ENCODE measurements at places on chromosomes 2 and 18. TPM values are rescaled to one million over a fixed set of nuclear protein-coding genes. Genes with fewer than 3 reads are reported as not detected.

Gene SP9
- not detected for total RNA-seq

DNA sequence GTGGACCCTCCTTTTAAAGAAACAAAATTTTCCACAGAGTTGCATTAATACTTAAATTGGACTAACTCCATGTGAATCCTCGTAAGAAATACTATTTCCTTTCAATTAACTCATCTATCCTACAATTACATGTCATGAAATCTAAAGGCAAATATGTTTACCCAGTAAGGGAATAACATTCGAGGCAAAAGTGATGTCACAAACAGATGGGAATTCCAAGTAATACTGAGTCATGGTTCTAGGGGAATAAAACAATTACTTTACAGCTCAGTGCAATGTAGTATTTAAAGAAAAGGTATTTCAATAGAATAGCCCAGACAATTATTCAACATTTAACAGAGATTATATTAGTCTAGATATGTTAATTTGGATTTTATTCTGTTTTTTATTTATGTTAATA, 205.8 kb downstream of the ZNF385B start:
- no peak for DNase-seq

Gene IGFBP2
- total RNA-seq = 104 TPM

Gene SLC14A1
- 10.5 TPM for total RNA-seq

DNA sequence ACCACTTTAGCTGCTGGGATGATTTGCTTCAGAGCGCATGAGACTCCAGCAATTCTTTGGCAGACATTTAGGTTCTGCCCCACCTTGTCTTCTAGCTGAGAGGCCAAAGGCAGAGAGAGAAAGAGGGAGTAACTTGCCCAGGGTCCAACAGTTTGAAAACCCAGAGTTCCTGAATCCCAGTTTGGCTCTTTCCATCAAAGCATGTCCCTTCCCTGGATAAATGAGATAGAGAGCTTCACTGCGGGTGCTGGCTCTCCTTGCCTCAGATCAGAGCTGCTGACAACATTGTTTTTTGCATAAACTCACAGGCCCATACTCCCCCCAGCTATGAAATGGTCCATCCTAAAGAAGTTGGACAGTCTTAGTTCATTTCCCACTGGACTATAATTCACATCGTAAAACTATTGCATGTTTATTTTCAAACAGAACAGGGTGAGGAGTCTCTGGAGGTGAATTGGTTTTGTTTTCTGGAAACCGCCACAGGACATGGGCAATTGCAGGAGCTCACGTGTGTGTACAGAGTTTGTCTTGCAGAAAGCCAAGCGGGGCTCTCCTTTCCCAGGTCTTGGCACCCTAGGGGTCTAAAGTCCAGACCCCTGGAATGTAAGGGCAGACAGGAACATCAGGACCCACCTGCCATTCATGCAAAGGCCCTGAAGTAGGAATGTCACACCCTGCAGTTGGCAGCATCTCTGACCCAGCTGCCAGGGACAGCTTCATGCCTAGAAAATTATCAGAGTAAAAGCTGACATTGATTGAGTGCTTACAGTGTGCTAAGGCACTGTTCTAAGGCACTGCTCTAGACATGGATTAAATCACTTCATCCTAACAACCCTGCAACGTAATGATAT, 25.0 kb upstream of the SLC14A2 start:
- DNase-seq = peak; percentile 63

GRCh38 chr2:191165176-191165643, 14.4 kb upstream of the STAT4 start:
- peak; percentile 87 for DNase-seq

Gene ESCO1
- total RNA-seq = 28.2 TPM

Gene KLHL14
- 0.31 TPM for total RNA-seq

DNA sequence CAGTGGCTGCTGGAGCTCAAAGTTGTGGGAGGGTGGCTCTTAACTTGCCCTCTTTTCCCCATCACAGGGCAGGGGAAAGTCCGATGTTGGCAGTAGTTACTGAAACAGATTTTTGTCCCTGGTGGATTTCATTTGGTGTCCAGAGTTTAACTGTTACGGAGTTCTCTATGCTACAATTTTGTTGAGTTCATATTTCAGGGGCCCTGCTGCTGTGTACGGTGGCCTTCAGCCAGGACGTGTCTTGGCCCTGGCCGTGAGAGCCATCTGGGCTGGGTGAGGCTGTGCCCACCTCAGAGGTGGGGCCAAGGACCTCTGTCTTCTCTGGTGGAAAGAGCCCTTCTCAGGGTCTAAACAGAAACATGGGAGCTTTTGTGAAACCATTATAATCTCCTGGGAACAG, 67.4 kb downstream of the SH3YL1 start:
- no peak for DNase-seq

DNA sequence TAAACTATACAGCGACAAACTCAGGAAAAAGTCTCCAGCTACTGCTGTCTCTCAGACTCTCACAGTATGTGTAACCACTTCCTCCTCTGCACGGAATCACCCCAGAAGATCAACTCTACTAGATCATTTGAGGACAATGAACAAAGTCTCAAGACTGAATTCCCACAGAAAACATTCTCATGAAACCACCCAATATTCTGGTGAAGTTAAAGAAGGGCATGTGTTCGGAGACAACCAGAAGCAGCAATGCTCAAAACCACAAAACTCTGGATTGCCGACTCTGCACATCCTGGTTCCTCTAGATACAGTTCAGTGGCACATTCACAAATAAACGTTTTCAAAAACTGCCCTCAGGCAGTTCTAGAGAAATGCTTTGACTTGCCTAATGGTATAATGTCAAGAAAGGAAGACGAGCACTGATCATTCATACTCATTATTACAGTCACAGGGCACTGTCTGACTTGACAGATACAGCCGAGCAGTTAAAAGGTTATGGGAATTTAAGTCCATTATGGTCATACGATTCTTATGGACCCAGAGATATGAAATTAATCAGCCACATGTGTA, 91.9 kb upstream of the STK17B start:
- DNase-seq = peak; percentile 25

DNA sequence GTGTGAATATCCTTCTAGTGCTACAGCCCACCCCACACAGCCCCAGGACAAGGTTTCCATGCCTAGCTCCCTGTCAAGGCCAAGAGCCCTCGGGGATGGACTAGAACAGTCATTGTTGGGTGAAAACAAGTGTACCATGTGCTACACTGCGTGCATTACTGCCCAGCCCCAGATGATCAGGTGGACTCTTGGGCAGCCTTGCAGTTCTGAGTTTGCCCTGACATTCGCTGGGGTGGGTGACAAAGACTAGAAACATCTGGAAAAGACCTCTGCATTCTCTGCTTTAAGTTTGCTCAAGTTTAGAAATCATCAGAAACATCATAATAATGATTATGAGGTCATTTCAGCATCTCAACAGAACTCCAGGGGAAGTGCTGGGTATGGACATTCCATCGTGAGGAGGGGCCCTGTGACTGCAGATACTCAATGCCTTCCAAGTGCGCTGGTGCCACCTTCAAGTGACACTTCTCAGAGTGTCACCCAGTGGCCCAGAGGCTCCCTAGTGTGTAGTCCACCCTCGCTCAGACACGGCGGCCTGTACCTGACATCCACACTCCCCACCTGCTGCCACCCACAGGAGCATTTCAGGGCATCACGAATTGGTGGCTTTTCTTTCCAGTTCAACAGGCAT, 5.3 kb upstream of the PXDN start:
- peak; percentile 34 for DNase-seq

DNA sequence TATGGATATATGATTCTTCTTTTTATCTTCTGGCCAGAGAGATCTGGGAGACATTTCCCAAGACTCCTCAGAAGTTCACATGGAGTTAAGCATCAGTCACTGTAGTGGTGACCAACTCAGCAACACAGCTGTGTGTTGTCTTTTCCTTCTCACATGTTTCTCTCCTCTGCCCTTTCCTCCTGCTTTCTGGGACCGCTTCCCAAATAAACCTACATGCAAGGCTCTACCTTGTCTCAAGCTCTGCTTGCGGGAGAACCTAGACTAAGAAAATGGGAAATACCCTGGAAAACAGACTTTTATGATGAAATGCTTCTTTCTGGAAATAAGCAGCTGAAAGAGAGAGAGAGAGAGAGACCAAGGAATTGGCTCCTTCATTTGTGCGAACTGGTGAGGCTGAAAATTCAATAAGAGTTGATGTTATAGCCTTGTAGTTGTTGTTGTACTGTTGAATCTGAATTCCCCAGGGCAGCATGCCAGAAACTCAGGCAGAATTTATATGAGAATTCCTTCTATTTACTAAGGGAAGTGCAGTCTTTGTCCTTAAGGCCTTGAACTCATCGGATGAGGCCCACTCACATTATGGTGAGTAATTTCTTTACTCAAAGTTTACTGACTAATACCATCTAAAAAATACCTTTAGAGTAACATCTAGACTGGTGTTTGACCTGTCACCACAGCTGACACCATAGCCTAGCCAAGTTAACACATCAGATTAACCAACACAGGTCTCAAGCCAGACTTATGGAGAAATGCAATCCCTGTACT, 22.7 kb upstream of the DSC1 start:
- peak; percentile 34 for DNase-seq

DNA sequence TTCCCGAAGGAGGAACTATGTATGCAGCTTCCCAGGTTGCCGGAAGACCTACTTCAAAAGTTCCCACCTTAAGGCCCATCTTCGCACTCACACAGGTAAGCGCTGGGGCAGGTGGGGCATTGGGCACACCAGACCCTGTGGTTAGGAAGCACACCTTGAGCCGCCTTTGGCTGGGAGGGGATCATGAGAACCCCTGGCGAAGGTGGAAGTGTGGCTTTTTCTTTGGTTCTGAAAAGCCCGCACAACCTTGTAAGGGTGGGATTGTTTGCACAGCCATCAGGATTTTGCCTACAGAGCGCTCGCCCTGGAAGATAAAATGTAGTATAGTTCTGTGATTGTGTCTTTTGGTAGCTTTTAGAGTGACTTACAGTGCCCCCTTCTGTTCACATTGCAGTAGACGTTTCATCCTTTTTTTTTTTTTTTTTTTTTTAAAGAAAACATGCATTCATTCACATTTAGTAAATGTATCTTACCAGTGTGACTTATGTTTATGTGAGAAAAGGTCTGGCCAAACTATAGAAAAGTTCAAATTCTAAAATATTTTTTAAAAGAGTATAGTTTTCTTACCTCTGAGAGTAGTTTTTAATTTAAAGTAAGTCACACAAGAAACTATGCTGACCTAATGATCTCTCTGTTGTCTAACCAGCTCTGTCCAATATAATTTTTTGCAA, 5.3 kb downstream of the KLF11 start:
- DNase-seq = peak; percentile 81

DNA sequence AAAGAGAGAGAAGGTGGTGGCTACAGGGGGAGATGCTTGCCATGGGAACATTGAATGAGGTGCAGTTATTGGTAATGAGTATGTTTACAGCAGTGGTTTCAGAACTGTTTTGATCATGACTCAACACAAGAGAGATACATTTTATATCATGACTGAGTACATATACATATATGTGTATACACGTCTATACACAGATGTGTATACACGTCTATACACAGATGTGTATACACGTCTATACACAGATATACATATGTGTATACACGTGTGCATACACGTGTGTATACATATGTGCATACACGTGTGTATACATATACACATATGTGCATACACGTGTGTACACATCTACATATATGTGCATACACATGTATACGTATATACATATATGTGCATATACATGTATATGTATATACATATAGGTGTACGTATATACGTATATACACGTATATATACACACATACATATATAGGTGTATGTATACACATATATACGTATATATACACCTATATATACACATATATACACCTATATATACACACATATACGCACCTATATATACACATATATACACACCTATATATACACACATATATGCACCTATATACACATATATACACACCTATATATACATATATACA, 518.5 kb downstream of the TSN start:
- no peak for DNase-seq

- DNase-seq = no peak
Measured at GRCh38 chr18:59374128-59374527, 15.1 kb upstream of the LMAN1 start.

DNA sequence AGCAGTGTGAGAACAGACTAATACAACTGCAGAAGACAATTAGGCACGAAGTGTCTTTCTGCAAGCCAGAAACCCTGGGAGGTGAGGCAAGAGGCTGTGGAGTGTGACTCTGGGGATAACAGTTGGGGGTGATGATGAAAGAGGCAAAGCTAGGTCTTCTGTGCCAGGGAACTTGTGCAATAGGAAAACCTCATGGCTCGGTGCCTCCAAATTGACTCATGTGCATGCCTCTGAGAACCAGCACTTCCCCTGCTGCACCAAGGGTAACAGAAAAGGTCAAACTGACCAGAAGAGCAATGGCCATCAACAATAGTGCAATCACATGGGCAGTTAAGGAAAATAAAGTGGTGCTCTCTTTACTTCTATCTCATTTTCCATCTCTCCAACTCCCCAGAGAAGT, 136.4 kb downstream of the SCG2 start:
- DNase-seq = peak; percentile 20

DNA sequence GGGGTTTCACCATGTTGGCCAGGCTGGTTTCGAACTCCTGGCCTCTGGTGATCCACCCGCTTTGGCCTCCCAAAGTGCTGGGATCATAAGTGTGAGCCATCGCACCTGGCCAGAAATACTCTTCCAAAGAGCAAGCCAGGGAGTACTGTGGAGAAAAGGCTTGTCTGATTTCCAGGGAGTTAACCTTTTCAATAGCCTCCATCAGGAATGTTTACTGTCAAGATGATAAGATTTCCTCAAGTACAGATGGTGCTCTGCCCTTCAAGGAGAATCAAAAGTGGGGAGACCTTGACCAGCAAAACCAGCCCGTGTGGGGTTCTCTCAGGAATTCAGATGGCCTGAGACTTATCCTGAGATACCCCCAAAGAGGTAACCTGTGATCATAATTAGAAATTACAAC, 237.2 kb downstream of the PRKCE start:
- DNase-seq = no peak

- no peak for DNase-seq
Measured at GRCh38 chr2:143779021-143779420, 649.8 kb downstream of the ARHGAP15 start.

Gene ACOXL
- total RNA-seq = 10.6 TPM

Gene ARHGAP28
- 9.4 TPM for total RNA-seq

GRCh38 chr2:64863097-64863820, 125.9 kb upstream of the SLC1A4 start:
- DNase-seq = no peak

GRCh38 chr18:40860189-40860588, 1094.8 kb upstream of the PIK3C3 start:
- DNase-seq = no peak

Gene CROCC2
- 17.4 TPM for total RNA-seq

DNA sequence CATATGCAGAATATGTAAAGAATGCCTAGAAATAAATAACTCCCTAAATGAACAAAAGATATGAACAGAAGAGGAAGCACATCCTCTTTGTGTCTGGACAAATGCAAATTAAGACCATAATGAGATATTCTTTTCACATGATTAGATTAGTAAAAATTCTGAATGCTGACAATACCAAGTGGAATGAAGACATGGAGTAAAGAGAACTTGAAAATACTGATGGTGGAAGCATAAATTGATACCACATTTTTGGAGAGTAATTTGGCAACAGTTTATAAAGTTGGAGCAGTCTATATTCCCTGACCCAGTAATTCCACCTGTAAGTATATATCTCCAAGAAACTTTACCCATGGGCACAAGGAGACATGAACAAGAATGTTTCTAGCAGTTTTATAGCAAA, 130.0 kb downstream of the CAPN13 start:
- no peak for DNase-seq

All from lung (tissue), 17 donors.